RPMI7951 (cell line): ENCODE measurements at places on chromosomes 4 and X. TPM values are rescaled to one million over a fixed set of nuclear protein-coding genes. Genes with fewer than 3 reads are reported as not detected.
A peak's percentile ranks its signal among the peaks of the same experiment; 100 is the strongest.

DNA sequence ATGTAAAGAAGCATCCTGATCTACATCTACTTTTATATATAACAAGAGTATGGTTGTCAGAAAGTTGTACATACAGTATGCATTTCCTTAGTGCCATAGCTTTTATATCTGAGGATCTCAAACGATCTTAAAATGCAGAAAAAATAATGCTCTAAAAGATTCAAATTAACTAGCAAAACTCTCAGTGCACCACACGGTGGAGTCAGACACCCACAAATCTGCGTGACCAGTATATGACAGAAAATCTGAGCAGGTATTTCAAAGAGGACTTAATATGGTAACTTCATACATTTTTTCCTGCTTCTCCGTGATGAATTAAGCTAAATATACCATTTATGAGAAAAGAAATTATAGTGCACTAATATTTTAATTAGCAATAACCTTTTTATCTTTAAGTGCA lies 803.0 kb downstream of the DMD start:
- DNase-seq: no peak

- DNase-seq: no peak
These were observed 86.1 kb downstream of the CENPC start for GRCh38 chr4:67459164-67459563.

DNA sequence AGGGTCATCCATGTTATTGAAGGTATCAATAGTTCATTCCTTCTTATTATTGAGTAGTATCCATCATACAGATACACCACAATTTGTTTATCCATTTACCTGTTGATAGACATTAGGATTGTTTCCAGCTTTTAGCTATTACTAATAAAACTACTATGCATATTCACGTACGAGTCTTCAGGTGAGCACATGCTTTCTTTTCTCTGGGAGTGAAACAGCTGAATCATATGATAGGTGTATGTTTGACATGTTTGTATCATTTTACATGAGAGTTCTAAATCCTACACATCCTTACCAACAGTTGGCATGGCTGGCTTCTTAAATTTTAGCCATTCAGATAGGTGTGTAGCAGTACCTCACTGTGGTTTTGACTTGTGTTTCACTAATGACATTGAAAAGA lies 556.6 kb upstream of the DIPK2B start:
- DNase-seq: no peak

The MAMLD1 gene
- 3.4 and 5.2 TPM in 2 replicates for total RNA-seq

- peak; percentile 65 for DNase-seq
These were observed 29.5 kb upstream of the PSAPL1 start for GRCh38 chr4:7464259-7464655.

- no peak for DNase-seq
These were observed 26.1 kb downstream of the PALLD start for GRCh38 chr4:168522829-168523489.
